Activated naive CD8-positive, alpha-beta T cell treated with anti-CD3 and anti-CD28 coated beads, Interleukin-2, amount 10 ng/mL, durations not matched to agents 7 days and 5 days (primary cell): ENCODE measurements at places on chromosomes 4 and X. TPM values are rescaled to one million over a fixed set of nuclear protein-coding genes. Genes with fewer than 3 reads are reported as not detected.

The SUPT20HL1 gene
- not detected for total RNA-seq

DNA sequence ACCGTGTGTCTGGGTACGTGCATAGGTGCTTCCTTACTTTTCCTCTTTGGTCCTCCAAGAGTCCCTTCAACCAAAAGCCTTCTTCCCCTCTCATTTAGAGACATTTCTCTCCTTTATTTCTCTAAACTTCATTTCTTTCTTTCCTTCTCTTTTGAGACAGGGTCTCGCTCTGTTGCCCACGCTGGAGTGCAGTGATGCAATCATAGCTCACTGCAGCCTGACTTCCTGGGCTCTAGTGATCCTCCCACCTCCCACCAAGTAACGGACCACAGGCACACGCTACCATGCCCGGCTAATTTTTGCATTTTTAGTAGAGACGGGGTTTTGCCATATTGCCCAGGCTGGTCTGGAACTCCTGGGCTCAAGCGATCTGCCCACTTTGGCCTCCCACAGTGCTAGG is 42.2 kb downstream of the ACOX3 start:
- no peak for DNase-seq
- no peaks in the 10 kb centered on the region for H3K4me1 ChIP-seq
- no peaks in the 10 kb centered on the region for H3K27me3 ChIP-seq
- H3K36me3 ChIP-seq: no peaks in the 10 kb centered on the region
- H3K27ac ChIP-seq: no peak overlapping the region

The FAM47C gene
- not detected for total RNA-seq

DNA sequence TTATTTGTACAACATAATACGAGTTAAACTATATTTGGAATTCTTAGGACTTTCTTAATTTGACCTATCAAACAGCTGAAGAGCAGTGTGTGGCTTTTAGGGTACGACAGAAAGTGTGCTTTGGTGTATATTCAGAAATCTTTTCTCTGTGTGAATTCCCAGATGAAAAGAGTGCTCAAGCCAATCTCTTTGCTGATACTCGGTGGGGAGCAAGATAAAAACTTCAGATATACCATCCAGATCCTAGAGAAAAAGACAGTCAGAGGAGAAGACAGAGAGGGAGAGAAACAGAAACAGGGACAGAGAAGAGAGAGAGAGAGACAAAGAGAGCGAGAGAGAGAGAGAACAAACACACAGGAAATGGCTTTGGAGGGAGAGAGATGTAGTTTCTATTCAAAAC is 658.3 kb upstream of the CPEB2 start:
- H3K27me3 ChIP-seq: peaks cover 3% of the 10 kb centered on the region
- DNase-seq: no peak
- no peaks in the 10 kb centered on the region for H3K4me1 ChIP-seq
- no peak overlapping the region for H3K4me3 ChIP-seq
- H3K36me3 ChIP-seq: no peaks in the 10 kb centered on the region

DNA sequence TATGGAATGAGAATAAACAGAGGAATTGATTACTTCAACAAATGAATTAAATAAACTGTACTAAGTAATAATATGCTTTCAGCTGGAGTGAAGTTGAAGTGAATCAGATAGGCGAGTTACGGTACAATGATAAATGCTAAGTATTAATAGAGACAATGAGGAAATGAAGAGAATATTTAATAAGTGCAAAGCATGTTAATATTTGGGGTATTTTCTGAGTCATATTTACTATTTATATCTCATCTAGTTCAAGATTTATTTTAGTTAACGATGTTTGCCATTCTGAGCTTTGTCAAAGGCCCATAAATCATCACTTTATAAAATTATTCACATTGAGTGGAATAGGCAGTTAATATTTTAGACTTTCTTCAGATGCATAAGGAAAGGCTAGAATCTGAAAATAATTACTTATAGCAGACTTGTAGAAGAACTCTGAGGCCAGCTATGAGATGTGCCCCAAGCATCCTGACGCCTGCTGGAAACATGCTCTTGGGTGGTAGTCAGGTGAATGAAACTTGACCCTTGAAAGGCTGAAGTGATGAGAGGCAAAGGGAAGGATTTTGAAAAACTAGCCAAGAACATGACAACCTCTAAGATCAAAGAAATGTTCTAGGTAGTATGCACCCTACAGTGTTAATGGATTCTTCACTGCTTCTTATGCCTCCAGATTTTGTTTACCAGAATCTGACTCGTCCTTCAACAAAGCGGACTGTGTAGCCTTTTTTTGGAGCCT is 133.8 kb upstream of the STIM2 start:
- H3K4me1 ChIP-seq: peaks cover 10% of the 10 kb centered on the region
- DNase-seq: no peak
- peaks cover 4% of the 10 kb centered on the region for H3K36me3 ChIP-seq

GRCh38 chrX:128929271-128930057 is 593.8 kb downstream of the SMARCA1 start:
- H3K27ac ChIP-seq: no peak overlapping the region
- H3K4me3 ChIP-seq: no peak overlapping the region
- H3K4me1 ChIP-seq: no peaks in the 10 kb centered on the region
- H3K27me3 ChIP-seq: no peaks in the 10 kb centered on the region
- H3K36me3 ChIP-seq: no peaks in the 10 kb centered on the region
- DNase-seq: no peak

- DNase-seq: no peak
- H3K27ac ChIP-seq: no peak overlapping the region
- no peaks in the 10 kb centered on the region for H3K27me3 ChIP-seq
- no peaks in the 10 kb centered on the region for H3K36me3 ChIP-seq
Measured at GRCh38 chrX:95058815-95059214, 1384.8 kb downstream of the FAM133A start.

DNA sequence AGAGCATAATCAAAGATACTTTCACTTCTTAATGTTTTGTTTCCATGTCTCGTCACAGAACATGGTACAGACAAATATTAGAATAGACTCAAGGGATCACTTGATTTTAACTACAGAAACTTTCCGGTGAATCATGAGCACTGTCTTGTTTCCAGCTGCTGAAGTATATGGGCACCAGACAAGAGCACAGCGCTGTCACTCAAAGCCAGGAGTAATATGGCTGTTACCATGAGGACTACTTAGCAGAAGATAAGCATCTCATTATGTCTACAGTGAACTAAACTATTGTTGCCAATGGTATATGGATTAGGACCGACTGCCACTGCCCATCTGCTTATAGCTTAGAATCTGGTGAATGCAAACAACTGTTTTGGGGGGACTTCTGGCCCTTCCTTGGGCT is 34.3 kb downstream of the MECP2 start:
- no peak overlapping the region for H3K4me3 ChIP-seq
- no peak for DNase-seq
- peaks cover 8% of the 10 kb centered on the region for H3K36me3 ChIP-seq
- H3K27ac ChIP-seq: no peak overlapping the region
- H3K4me1 ChIP-seq: peaks cover 22% of the 10 kb centered on the region
- H3K27me3 ChIP-seq: no peaks in the 10 kb centered on the region

The CCNB3 gene
- 1.2 TPM for total RNA-seq

The COL4A6 gene
- not detected for total RNA-seq

The CDKL5 gene
- 2.2 TPM for total RNA-seq

The SLC7A11 gene
- total RNA-seq: 1.3 TPM

DNA sequence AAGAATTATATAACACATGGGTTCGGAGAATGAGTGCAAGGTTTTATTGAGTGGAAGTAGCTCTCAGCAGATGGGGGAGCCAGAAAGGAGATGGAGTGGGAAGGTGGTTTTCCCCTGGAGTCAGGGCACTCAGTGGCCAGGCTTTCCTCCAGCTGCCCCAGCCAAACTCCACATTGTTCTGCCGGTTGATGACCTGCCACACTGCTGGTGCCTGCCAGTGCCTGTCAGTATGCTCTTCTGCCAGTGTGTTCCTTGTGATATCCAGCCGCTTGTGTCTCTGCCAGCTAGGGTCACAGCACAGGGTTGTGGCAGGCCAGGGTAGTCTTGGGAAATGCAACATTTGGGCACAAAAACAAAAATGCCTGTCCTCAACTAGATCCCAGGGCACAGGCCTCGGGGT is 604.8 kb upstream of the TECRL start:
- H3K4me1 ChIP-seq: no peaks in the 10 kb centered on the region
- DNase-seq: no peak
- no peaks in the 10 kb centered on the region for H3K27me3 ChIP-seq
- H3K27ac ChIP-seq: no peak overlapping the region
- no peaks in the 10 kb centered on the region for H3K36me3 ChIP-seq
- no peak overlapping the region for H3K4me3 ChIP-seq

The CFAP47 gene
- not detected for total RNA-seq

DNA sequence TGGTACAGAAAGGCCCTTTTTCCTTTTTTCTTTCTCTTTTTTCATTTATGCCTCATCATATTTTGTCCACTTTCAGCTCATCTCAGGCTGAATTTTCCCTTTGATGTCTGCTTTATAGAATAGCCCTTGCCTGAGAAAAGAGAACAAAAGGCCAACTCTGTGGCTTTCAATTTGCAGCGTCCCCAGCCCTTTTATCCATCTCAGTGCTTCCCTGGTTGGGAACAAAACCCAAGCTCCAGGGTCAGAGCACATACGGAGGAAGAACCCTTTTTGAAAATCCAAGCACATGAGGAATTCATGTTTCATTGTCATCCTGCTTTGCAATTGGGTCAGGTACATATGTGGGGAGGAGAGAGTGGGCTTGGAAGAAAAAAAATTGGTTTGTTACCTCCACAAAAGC is 47.5 kb downstream of the TMEM164 start:
- no peak overlapping the region for H3K27ac ChIP-seq
- no peak overlapping the region for H3K4me3 ChIP-seq
- no peaks in the 10 kb centered on the region for H3K27me3 ChIP-seq
- peaks cover 13% of the 10 kb centered on the region for H3K36me3 ChIP-seq

The OPRPN gene
- not detected for total RNA-seq

GRCh38 chr4:88621763-88622327 is 29.6 kb downstream of the HERC3 start:
- H3K36me3 ChIP-seq: peaks cover 47% of the 10 kb centered on the region
- no peak overlapping the region for H3K4me3 ChIP-seq
- no peaks in the 10 kb centered on the region for H3K27me3 ChIP-seq
- H3K4me1 ChIP-seq: peaks cover 5% of the 10 kb centered on the region
- no peak for DNase-seq
